ENCODE measurements at places on chromosomes 16 and 17. TPM values are rescaled to one million over a fixed set of nuclear protein-coding genes. Genes with fewer than 3 reads are reported as not detected.

GRCh38 chr17:2547176-2547575, 35.5 kb upstream of the METTL16 start:
- no peak for DNase-seq

- DNase-seq: no peak
Measured at GRCh38 chr17:29369831-29370735, 20.1 kb upstream of the TAOK1 start.

The PRR29 gene
- 16.9 TPM for total RNA-seq

The TMEM92 gene
- total RNA-seq: 15.7 TPM
